ENCODE measurements at places on chromosomes 7 and 10. TPM values are rescaled to one million over a fixed set of nuclear protein-coding genes. Genes with fewer than 3 reads are reported as not detected.

The BBS9 gene
- total RNA-seq: 8.5 TPM

The TMEM184A gene
- total RNA-seq: 8.2 TPM

The AGAP9 gene
- total RNA-seq: 1.5 TPM

The CTAGE4 gene
- not detected for total RNA-seq

The SCD gene
- 353 TPM for total RNA-seq

The DEPP1 gene
- 2.1 TPM for total RNA-seq

The POLR2J2 gene
- total RNA-seq: 0.43 TPM

The LIPF gene
- not detected for total RNA-seq

The AKAP9 gene
- 34.7 TPM for total RNA-seq

The HYAL4 gene
- total RNA-seq: under 0.01 TPM

The TMEM120A gene
- total RNA-seq: 27.3 TPM

The ABCA13 gene
- total RNA-seq: 0.24 TPM

The LRRC4 gene
- total RNA-seq: 1.7 TPM

The PON1 gene
- not detected for total RNA-seq

The VIPR2 gene
- total RNA-seq: not detected

The ACTL6B gene
- total RNA-seq: not detected

The MMD2 gene
- total RNA-seq: not detected

The KAZALD1 gene
- total RNA-seq: 0.64 TPM

The DYNC1I1 gene
- 0.24 TPM for total RNA-seq
